ENCODE measurements at places on chromosomes 11 and 22.

- no peak for DNase-seq
Observed at GRCh38 chr11:1123970-1124369, 33.8 kb upstream of the MUC5AC start.

DNA sequence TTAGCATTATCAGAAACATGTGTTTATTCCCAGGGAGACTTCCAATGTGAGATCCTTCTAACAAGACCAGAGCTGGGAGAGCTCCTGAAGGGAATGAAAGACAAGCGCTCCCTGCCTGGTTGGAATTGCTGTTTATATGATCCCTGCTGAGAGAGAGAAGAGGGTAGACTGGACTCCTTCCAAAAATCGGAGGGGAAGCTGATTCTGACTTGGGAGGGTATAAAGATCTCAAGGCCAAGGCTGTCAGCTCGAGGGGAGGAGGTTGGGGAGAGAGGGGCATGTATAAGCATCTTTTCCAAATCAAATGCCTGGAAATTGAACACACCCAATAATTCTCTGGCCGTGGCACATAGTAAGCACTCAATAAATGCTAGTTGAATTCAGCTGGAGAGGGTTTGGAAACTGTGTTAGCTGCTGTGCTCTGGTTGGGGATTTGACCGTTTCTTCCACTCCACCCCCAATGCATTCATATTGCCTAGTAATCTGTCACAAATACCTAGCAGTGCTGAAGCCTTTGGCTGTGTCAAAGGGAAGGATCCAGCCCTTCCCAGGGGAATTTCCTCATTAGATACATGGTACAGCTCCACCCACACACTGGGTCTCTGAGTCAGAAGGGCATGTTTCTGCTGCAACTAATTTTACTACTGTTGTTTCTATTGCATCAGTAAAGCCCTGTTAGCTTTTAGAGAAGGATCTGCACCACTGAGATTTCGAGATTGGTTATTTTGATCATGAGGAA, 61.5 kb downstream of the CACNG2 start:
- no peak for DNase-seq

GRCh38 chr11:38160433-38160832, 1562.4 kb upstream of the RAG2 start:
- DNase-seq, result no peak

- DNase-seq, result no peak
Observed at GRCh38 chr22:35148381-35148780, 82.4 kb downstream of the ISX start.

DNA sequence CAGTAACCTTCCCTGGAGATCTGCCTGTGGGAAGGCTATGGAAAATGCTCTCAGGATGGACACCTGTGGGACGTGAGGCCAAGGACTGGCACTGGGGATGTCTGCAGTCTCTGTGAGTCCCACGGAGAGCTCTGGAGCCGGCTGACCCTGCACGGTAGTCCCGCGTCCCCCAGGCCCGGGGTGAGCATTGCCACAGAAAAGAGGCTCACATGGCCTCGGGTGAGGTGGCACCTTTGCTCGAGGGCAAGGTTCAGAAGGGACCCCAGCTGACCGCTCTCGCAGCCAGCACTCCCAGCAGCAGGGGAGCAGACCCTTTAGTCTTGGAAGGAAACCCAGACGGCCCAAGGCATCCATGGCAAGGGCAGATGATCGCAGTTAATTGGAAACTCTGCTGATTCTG, 9.0 kb downstream of the RTL6 start:
- DNase-seq, result no peak

- DNase-seq, result no peak
Observed at GRCh38 chr11:83601201-83601913, 315.2 kb upstream of the CCDC90B start.

DNA sequence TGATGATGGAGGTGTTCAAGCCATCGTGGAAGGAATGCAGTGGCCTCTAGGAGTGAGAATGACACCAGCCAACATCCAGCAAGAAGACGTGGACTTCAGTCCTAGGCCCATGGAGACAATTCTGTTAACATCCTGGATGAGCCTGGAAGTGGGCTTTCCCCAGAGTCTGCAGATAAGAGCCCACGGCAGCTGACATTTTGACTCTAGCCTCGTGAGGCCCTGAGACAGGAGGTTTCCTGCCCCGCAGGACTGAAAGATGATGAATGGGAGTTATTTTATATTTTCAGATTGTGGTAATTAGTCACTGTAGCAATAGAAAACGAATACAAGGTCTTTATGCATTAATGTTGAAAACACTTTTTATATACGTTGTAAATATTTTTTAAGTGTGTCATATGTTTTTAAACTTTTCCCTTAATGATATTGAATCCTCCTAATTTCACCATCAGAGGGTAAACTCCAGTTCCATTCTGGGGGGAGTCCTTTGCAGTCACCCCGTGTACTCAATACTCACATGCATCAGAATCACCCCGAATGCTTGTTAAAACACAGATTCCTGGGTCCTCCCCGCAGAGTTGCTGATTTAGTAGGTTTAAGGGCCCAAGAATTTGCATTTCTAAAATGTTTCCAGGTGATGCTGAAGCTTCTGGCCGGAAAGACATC, 570 bp upstream of the TPCN2 start:
- no peak for DNase-seq

DNA sequence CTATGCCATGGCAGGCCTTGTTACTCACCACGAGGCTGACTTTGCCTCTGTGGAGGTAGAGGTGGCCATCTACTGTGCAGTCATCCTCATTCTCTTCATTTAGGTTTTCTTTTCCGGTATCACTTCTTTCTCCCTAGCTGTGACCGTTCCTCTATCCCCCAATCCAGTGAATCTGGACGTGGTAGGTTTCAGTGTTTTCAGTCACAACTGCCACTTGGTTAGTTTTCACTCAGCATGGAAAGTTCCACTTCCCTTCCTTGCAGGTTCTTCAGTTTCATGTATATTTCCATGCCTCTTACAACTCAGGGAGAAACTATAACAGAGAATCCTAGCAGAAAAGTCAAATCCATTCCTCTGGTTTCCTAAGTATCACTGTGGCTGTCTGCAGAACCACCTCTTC, 1.9 kb downstream of the HPS4 start:
- DNase-seq, result no peak

DNA sequence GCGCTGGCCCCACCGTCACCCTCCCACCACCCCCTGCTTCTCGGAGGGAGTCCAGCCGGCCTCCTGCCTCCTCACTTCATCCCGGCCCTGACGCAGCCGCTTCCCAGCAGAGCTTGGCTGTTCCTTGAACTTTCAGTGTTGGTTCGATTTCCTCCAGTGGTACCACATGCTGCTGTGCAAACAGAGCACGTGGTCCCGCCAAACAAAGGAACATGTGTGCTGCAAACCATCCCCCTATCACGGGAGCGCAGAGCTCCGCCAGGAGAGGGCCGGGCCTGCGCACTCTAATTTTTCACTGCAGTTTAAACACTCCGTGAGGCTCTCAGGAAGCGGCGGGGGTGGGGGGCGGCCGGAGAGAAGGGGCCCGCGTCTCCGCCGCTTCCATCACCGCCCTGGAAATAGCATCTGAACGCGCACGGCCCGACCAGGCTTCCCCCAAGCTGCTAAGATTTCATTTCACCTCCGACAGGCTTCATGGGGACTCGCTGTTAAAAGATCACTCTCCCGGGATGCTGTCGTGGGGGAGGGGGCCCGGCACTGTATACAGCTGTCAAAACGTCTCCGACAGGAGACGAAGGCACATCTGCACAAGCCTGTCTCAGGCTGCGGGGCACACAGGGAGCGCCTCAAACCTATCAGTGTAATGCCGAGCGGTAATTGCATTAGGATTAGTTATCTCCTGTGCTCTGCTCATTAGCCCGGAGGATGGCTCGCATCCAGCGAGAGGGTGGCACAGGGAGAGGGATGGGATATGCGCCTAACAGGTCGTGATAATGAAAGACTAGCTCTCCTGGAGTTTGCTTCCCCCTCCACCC, 269.9 kb upstream of the SORL1-AS1 start:
- peak; percentile 28 for DNase-seq

- no peak for DNase-seq
Observed at GRCh38 chr22:49947296-49947622, 13.3 kb upstream of the PIM3 start.

DNA sequence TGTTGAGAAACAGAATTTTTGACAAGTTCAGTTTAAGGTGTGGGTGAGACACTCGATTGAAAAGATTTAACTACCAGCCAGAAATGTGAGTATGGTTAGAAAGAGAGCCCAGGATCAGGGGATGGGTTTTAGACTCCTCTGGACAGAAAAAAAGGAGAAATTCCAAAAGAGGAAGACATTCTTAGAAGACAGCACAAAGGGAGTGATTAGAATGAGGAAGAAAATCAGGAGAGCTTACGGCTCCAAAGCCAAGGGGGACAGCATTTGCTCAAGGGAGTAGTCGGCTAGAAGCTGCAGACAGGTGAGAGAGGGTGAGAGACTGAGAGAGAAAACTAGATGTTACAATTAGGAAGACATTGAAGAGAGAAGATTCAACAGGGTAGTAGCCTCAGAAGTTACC, 166.1 kb downstream of the ADAMTS15 start:
- no peak for DNase-seq

- DNase-seq, result no peak
Observed at GRCh38 chr22:27676545-27677213, 124.9 kb downstream of the MN1 start.

- DNase-seq, result no peak
Observed at GRCh38 chr11:96627376-96627775, 237.6 kb downstream of the JRKL start.

DNA sequence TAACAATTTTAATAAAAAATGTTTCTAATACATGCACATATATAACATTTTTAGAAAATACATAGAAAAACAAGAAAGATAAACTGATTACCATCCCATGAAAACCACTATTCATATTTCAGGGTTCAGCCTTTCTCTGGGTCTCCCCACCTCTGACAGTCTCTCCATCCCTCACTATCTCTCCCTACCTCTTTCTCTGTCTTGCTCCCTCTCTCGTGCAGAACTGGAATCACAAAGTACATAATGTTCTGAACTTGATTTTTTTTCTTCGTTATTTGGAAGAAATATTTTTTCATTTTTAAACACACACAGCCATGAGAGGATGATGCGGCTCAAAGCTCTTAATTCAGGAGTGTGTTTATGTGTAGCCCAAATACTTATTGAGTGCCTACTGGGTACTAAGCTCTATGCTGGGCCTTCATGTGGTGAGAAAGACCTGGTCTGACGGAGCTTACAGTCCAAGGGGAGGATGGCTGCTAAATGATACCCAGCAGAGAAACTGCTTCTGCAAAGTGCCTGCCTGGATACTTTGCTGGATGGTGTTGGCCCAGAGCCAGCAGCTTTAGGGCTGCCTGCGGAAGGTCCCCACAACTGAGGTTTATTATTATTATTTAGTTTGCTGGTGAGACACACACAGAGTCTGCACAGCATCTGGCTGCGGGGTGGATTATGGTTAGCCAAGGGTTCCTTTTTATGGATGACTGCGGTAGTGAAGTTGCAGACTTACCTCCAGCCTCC, 42.6 kb downstream of the SC5D start:
- DNase-seq, result no peak

DNA sequence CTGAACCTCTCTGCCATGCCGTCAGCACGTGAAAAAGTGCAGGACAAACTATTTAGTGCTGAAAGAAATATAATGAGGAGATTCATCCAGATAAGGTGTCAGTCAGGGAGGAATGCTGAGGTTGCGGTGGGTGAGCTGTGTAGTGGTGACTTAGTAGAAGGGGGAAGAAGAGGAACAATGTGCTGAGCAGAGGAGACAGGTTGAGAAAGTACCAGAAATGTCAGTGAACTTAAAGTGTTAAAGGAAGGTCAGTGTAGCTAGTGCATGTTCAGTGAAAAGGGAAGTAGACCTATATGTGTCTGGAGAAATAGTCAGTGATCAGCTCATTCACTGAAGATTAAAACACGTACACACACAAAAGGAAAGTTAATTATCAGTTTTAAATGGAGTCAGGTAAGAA, 237.6 kb upstream of the CCDC179 start:
- no peak for DNase-seq

DNA sequence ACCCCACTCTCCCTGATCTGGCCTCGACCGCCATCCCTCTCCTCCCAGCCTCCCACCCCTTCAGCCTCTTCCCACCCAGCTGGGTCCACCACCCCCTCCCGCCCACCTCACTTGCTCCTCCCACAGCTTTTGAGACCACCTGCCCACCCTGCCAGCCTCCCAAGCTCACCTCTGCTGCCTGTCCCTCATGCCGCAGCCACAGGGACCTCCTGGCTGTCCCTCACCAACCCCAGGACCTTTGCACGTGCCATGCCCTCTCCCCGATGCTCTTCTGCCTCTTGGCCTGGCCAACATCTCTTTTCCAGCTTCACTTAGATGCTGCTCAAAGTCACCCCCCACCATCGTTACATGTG, 6.5 kb downstream of the PNPLA5 start:
- DNase-seq, result no peak

DNA sequence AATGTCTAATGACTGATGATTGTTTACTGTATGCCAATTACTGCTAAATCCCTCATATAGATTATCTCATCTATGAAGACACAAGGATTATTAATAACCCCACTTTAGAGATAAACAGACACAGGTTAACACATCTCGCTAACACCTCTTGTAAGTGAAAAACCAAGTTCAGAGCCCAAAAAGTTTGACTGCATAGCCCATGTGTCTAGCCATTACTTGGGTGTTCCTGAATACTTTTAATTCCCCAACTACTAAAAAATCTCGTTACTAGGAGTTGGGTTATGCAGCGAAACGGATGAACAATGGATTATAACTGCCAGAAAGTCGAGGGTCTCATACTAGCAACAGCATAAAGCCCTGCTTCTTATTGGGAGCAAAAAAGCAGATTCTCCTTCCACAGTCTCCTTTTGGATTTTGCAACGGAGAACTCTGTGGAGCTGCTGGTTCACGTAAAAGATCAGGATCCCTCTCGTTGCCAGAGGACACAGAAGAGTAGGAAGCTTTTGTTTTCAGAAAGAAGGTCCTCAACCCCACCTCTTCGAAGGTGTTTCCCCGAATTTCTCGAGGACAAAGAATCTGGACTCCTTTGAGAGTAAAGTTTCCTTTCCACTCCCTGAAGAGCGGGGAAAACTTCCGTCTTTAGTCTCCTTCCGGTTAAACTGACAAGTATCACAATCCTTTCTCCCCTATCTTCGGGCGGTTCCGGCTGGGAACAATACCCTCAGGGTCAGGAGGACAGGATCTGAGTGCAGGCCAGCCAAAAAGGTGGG, 979 bp downstream of the ZBED5 start:
- peak; percentile 20 for DNase-seq

DNA sequence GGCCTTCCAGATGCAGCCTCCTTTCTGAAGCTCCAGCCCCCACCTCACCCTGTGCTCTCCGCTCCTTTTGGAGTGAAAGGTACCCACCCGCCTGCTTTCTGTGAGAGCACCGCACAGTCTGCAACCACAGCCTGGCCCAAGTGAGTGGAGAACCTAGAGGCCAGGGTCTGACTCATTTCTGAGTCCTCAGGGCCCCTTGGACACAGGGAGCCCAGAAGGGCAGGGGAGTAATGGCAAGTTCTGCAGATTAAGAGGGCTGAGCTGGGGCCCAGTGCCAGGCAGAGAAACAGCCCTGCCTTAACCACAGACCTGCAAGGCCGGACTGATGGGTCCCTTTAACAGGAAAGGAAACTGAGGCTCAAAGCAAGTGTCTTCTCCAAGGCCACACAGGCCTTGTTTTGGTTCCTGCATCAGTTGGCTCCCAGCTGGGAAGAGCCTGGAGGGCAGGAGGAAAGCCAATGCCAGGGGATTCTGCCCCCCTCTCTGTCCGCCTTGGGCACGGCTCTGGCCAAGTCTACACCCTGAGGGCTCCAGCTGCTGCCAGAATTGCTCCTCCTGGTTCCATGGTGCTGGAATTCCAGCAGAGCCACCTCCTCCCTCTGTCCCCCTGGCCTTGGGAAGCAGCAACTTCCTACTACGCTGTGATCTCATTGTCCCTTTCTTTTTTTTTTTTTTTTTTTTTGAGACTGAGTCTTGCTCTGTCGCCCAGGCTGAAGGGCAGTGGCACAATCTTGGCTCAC, 55.1 kb downstream of the CYTH4 start:
- DNase-seq, result peak; percentile 88
